Stimulated activated CD4-positive, alpha-beta T cell treated with anti-CD3 and anti-CD28 coated beads, Interleukin-1b, Interleukin-23, amount 100 ng/mL, for 4 hours (primary cell): ENCODE measurements at places on chromosomes 11 and 22.

DNA sequence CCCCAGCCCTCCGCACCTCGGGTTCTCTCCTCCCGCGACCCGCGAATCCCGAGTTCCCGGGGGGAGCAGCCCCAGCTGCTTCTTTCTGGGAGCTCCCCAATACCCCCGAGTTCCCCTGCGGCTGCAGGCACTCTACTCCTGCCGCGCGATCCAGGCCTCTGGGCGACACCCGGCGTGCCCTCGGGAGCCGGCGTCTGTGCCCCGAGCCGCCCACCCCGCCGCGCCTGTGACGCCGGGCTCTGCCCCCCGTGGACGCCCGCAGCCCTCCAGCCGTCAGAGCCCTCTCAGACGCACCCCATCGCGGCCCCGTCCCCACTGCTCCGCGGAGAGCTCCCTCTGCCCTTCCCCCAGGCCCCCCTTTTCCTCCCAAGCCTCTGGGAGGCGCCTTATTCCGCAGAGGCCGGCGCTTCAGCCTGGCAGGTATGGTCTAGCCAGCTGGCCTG lies 422 bp downstream of the GLB1L2 start:
- peak; percentile 19 for DNase-seq

GRCh38 chr11:111530091-111530490 lies 10.4 kb upstream of the LAYN start:
- no peak for DNase-seq

- no peak for DNase-seq
Observed at GRCh38 chr11:119700536-119701346, 28.3 kb downstream of the NECTIN1 start.

- no peak for DNase-seq
Observed at GRCh38 chr11:72331761-72332160, 87.8 kb upstream of the PHOX2A start.
